ENCODE measurements at places on chromosomes 7 and 10.

DNA sequence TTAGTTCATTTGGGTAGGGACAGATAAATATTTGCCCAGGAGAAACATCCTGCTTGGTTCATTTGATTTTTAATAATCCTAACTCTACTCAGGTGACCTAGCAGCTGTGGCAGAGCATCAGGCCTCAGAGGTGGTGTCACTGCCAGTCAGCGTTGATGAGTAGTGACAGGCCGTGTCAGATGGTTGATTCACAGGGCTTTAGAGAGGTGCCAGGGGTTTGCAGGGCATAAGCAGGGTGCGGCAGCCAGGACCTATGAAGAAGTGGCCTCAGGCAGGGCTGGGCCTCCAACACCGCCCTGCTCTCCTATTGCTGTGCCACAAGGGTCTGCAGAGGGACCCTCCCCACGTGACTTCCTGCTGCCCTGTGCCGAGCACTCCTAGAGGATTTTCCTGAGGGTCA, 128.1 kb downstream of the HECW1 start:
- DNase-seq, result no peak

DNA sequence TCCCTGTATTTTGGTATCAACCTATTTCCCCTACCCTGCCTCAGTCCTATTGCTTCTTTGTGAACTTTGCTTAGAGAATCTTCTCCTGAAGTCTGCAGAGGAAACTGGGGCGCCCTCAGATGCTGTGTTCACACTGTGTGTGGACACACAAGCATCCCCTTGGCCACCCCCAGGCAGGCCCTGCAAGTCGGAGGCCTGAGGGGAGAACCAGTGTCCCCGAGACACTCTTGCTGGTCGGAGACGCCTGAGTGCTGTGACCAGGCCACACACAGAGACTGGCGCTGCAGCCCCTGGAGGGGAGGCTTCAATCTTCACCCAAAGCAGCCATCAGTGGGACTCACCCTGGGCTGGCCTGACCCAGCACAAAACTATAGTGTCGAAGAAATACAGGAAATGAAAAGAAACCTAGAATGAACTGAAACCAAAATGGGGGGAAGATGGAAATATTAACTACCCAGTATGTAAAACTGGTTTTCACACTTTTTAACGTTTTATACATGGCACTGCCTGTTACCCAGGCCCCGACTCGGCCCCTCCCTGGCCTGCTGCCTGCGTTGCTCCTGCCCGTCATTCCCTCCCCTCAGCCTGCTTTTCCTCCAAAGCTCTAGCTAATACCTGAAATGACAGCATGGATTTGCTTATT, 48.4 kb upstream of the FAM20C start:
- no peak for DNase-seq

DNA sequence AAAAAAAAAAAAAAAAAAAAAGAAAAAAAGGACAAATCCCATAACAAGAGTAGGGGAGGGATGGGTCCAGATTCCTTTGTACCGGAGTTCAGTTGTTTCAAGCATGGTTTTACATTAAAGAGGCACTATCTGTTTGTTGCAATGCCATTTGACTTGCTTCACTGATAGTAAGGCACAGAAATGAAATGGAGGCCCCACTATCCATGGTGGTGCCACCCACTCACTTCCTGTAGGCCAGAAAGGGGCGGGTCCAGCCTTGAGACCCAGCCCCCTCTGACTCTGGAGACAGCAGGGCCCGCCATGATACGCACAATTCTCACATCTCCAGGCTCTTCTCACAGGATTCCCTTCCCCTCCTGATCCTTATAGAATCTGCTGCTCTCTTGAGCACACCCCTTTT, 100.0 kb downstream of the CLEC2L start:
- DNase-seq, result no peak

DNA sequence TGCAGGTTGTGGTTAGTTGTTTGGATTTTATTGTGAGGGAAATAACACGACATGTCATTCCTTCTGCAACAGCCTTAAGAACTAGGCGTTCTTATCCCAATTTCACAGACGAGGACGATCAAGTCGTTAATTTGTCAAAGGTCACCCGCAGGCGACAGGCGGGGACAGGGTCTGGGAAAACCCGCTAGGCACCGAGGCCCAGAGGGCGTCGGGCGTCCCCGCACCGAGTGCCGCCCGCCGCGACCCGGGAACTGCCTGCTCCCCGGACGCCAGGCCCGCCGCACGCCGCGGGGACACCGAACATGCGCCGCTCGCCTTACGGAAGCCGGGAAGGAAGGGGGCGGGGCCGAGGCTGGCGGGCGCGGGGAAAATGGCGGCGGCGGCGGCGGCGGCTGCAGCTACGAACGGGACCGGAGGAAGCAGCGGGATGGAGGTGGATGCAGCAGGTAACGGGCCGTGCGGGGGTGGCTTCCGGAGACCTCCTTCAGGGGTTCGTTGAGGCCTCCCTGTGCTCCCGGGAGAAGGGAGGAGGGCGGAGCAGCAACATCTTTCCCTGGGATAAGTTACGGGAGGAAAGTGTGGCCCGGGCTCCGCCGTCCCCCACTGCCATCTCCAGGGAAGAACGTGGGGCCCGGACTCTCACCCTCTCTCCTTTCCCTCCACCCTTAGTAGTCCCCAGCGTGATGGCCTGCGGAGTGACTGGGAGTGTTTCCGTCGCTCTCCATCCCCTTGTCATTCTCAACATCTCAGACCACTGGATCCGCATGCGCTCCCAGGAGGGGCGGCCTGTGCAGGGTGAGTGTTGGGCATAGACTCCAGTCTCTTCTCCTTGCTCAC, at the start of gene COPS6:
TSS of gene COPS6 (plus strand) at position 349 of the 837 bp plus-strand sequence. CDS start at position 371, 22 bp downstream.
- DNase-seq, result peak; percentile 87

DNA sequence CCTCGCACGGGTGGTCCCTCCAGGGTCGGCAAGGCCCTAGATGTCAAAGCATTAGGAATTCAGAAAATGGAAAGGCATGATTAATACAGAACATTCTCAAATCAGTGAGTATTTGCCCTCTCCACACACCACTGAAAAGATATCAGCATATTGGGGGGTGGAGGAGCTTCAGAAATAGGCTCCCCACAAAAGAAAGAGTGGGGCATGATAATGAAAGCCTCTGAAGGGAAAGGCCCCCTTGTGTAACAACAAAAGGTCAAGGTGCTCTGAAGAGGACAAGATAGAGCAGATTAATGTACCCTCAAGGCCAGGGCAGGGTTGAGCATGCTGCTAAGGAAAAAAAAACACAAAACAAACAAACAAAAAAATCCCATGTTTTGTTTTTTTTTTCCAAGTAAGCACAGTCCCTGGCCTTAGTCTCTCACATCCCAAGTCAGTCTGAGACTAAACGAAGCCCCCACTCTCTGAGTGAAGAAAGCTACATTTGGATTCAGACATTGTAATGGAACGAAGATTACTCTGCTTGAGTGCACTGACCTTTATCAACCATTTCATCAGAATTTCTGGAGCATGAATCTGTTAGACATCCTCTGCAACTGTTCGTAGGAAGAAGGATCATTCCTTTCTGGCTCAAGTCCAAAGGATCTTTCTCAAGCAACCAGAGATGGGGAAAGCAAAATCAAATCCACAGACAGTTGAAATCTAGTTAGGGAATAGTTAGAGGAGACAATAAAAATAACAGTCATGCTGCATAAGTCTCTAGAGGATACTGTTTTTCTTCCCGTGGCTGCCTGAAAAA, 27.4 kb upstream of the DGKI start:
- no peak for DNase-seq

GRCh38 chr7:42494736-42495135, 257.7 kb upstream of the GLI3 start:
- no peak for DNase-seq

DNA sequence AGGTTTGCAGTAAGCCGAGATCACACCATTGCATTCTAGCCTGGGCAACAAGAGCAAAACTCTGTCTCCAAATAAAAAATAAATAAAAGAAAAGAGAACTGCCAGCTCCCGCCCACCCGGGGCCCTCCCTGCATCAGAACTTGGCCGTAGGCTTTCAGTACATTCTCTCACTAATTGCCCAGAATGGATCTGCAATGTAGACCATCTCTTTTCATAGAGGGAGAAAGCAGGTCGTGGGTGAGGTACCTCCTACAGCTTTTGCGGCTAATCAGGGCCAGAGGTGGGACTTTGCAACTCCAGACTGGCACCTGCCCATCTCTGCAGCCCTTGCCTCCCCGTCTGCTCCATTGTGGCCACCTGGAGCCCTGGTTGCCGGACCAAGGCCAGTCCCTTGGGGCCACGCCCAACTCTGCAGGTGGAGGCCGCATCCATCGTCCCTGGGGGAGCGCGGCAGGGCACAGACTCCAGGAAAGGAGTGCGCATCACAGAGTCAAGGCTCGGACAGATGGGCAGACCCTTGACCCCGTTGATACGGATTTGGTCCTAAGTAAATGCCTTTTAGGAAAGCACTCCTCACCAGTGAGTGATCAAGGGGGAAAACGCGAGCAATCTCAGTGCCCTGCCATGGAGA, 179.1 kb upstream of the SH2B2 start:
- no peak for DNase-seq

DNA sequence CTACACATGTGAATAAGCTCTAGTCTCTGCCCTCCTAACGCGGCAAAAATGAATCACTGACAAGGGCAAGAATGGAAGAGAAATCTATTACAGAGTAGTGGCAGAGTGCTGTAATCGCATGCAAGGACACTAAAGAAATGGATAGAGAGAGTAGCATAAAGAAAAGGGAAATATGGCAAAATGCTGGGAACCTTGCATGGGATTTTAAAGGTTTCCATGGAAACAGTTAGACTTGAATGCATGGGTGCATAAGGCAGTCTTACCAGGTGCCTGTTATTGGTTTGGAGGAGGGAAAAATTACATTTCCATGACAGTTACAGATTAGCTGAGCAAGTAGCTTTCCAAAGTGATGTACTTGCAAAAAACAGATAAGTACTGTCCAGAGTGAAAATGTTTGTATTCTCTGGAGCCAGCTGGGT, 233.4 kb downstream of the PTN start:
- no peak for DNase-seq

GRCh38 chr7:112540839-112541577, 60.2 kb downstream of the LSMEM1 start:
- no peak for DNase-seq

GRCh38 chr10:32616438-32616837, 170.5 kb downstream of the CCDC7 start:
- DNase-seq, result no peak

- peak; percentile 41 for DNase-seq
Measured at GRCh38 chr10:87818505-87819288, 671 bp upstream of the ATAD1 start.

DNA sequence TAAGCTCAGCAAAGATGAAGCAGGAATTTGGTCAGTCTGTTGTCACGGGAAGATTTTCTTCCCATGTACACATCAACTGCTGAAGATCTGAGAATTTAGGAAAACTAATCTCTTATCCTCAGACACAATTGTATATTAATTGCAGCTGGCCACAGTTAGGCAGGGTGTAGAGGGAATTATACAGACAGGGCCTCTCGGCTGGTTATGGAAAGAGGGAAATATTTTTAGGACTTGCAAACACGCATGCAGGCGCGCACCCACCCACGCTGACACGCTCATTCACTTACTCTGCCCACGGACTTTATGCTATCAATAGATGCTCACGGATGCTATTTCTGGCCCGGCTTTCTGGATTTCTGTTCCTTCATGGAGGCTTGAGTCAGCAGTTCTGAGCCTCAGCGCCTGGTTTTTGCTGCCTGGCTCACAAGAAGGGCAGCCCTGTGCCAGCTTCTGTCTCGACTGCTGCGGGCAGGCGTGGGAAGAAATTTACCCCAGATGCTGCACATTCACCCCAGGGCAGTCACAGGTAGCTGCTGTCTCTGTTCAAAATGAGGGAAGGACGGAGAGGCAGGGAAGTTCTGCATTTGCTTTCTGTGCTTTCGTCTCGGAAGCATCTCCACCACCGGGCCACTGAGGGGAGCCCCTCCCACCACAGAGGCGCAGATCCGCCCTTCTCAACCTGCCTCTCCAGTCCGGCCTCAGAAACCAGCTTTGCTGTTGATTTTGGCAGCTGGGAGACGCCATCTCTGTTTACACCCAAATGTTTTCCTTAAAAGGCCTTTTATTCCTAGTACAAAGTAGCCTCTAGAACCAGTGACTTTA, 116.3 kb upstream of the BTBD16 start:
- no peak for DNase-seq

- DNase-seq, result no peak
Measured at GRCh38 chr10:101351017-101351416, 2.9 kb upstream of the BTRC start.

DNA sequence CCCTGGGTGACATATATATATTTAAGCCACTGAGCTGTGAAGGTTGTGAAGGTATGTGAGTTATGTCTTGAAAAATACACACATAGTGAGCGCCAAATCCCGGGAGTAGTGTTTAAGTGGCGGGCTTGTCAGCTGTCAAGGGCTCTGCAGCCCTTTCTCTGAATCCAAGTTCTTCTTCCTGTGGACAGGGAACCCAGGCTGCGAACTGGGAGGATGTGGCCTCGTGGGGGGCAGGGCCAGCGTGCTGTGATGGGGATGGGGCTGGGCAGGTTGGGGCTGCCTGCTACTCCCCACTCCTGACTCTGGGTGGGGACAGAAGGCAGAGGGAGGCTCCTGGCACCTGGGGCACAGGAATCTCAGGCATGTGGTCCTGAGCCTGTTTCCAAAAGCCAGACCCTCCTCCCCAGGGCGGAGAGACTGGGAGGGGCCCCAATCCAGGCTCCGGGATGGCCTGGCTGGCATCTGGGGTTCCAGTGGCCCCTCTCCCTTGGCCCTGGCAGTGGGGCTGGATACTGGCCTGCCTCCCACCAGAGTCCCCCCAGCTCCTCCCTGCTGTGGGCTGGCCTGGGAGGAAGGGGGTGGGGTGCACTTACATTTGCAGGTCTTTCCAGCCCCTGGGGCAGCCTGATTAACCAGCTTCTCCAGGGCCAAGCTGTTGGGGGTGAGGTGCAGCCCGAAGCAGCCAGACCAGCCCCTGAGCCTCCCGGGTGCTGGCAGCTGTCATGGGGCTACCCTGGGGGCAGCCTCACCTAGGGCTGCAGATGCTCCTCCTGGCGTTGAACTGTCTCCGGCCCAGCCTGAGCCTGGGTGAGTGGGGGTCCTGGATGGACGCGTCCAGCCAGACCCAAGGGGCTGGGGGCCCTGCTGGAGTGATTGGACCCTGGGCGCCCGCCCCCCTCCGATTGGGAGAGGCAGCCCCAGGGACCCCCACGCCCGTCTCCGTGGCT, at the start of gene UPK3B:
TSS of gene UPK3B (plus strand) at position 622 of the 947 bp plus-strand sequence. CDS start at position 723, 101 bp downstream.
- no peak for DNase-seq

All from stimulated activated CD4-positive, alpha-beta T cell treated with anti-CD3 and anti-CD28 coated beads, Interleukin-15, amount 100 ng/mL, for 1 hour (primary cell).